ENCODE measurements at places on chromosomes 1 and 21.

DNA sequence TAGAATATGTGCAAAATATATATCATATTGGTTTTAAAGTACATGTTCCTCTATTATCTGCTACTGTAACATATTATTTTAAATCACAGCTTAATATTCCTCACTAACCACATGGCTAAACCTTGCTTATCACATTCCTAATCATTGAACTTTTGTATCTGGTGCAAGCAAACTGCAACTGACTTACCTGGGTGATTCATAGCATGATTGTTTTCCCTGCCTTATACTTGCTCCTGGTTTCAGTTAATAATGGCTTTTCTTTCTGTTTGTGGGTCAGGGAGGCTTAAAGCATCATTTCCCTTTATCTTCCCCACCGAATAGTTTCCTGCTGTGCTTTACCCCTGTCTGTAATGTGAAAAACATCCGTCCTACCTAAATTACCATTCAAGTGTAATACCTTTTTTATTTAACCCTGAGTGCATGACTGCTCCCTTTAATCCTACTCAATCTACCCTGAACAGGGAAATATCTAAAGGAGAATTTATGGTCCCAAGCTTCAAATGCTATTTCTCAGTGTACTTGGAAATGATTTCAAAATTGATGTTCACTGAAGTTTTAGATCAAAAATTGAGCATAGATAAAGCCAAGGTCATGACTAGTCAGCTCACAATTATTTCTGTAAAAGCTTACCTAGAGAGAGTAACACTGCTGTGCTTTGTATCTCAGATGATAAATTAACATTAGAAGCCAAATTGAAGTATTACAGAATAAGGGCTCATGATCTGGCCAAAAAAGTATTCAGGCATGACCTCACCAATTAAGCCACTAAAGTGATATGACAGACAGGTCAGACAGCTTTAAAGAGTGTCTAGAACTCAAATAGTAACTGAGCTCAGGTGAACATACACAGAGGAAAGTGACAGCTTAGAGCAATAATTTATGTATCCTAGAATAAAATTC, 507.1 kb downstream of the BRINP3 start:
- no peak for DNase-seq

- peak; percentile 28 for DNase-seq
Observed at GRCh38 chr1:183070923-183071618, 47.9 kb downstream of the LAMC1 start.

DNA sequence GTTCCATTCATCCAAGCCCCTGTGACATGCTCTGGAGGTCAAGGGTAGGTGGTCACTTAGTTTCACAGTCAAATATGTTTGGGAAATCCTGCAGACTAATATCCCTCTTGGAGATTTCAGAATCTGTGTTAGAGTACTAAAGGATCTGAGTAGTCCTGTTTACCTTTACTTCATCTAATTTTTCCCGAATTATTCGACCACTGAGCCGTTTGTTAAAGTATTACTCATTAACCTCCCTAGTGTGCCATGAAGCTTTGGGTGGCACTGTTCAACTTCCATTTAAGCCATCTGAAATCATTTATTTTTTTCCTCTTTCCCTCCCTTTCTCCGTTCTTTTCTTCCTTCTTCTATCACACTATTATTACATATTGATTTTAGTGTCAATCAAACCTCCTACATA, 109.9 kb downstream of the NGF start:
- no peak for DNase-seq

DNA sequence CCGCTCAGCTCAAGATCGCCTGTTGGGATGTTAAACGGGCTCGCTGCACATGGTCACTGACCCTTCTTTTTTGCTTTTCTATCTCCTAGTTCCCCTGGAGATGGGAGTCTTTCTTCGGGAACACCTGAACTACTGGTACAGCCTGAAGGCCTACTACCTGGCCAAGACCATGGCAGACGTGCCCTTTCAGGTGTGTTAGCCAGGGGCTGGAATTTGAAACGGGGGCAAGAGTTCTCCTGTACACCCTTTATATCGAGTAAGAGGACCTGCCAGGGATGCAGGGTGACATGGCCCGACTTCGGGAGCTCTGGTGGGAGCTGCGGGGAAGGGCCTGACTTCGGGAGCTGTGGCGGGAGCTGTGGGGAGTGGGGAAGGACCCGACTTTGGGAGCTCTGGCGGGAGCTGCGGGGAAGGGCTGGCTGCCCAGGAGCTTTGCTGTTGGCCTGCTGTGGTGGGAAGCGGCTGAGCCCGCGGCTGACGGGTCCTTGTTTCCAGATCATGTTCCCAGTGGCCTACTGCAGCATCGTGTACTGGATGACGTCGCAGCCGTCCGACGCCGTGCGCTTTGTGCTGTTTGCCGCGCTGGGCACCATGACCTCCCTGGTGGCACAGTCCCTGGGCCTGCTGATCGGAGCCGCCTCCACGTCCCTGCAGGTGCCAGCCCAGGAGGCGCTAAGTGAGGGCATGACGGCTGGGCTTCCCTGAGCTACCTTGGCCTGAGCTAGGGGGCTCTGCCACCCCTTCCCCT, 24.0 kb downstream of the TFF3 start:
- DNase-seq, result no peak

DNA sequence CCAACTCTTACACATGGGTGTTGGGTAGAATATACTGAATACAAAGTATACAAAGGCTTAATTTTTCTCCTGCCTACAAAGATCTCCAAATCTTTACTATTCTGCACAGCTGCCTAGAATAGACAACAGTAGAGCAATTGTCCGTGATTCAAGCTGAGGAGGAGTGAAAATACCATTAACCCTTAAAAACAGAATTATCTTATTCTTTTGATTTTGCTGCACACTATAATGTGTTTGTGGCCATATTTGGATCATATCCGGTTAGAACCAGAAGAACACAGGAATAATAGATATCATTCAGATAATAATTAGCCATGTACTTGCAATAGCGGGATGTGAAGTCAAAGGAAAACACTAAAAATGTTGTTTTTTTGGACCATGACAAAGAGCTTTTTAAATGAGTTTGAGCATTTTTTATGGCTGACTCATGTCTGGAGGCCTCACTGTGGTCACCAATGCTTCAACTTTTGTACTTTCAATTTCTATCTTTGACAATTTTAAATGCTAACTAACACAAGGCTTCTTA, 197.6 kb upstream of the FOXD3 start:
- peak; percentile 98 for DNase-seq

GRCh38 chr1:50703240-50703639, 256.8 kb downstream of the FAF1 start:
- peak; percentile 49 for DNase-seq

DNA sequence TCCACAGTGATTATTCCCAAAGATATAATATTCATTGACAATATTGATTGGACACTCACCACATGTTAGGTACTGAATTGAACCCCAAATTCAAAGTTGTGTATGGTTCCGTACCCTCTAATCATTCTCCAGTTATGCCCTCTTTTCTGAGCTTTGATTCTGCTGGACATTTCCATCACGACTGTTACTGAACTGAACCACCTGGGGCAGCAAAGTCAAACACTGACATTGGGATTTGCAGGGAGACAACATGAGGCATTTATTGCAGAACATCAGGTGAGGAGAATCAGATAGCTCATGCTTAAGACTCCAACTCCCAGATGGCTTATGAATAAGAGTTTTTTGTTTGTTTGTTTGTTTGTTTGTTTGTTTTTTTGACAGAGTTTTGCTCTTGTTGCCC, 420.9 kb downstream of the DISC1 start:
- no peak for DNase-seq

DNA sequence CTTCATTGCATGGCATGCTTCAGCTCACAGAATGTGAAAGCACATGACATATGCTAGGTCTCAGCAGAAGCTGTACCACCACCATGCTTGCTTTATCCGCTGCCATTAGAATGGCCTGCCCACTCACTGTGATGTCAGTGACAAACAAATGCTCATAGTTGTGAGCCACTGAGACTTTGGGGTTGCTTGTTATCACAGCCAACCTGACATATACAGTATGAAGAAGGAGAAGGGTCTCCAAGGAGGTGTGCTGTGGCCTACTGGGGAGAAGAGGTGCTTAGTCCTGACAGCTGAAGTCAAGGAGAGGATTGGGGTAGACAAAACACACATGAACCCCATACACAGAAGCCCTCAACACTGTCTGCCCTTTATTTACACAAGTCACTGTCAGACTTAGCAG, 19.5 kb upstream of the TENT5C start:
- no peak for DNase-seq

DNA sequence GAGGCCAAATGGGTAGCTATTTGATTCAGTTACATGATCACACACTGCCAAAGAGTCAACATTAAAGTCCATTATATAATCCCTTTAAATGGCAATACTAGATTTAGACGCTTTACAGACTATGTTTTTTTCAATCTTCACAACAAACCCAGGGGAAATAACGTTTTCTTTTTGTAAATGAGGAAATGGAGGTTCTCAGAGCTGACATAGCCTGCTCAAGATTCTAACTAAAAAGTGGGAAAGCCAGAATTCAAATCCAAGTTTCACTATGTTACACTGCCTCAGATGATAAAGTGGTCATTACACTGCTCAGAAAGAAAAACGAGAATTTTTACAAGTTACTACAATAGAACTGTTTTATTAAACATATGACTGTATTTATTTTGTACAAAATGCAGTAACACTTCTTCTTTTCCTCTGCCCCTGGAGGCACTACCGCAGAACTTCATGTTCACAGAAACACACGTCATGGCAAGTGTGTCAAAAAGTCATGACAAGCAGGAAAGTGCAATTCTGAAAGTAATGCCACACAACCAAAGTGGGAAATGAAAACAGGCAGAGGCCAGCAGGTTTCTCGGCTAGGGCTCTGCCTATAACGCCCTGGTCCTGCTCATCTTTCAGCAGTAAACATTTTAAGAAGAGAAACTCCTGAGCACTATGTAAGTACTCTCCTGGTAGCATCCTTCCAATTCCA, 19.0 kb downstream of the THEMIS2 start:
- peak; percentile 82 for DNase-seq

- no peak for DNase-seq
Observed at GRCh38 chr21:43211072-43211759, 42.4 kb downstream of the CRYAA start.

GRCh38 chr1:33060579-33061083, 20.3 kb upstream of the AZIN2 start:
- DNase-seq, result peak; percentile 83

DNA sequence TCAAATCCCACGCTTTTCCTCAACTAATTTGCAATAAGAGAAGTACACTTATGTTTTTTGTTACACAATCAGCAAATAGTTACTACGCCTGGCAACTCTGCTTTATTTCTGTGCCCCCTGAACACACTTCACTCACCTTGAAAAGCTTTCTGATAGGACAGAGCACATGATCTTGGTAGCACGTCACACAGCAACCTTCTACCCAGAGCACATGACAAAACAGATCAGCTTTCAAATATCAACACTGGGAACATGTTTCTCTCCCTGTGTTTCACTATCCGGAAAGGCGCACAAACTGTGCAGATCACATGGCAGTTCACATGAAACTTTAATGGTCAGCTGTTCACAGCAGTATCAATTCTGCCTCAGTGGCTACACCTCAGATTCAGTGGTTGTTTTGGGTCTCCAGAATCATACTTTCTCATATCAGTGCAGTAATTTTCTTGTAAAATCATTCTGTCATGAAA, 2.2 kb downstream of the SLC19A2 start:
- peak; percentile 49 for DNase-seq

DNA sequence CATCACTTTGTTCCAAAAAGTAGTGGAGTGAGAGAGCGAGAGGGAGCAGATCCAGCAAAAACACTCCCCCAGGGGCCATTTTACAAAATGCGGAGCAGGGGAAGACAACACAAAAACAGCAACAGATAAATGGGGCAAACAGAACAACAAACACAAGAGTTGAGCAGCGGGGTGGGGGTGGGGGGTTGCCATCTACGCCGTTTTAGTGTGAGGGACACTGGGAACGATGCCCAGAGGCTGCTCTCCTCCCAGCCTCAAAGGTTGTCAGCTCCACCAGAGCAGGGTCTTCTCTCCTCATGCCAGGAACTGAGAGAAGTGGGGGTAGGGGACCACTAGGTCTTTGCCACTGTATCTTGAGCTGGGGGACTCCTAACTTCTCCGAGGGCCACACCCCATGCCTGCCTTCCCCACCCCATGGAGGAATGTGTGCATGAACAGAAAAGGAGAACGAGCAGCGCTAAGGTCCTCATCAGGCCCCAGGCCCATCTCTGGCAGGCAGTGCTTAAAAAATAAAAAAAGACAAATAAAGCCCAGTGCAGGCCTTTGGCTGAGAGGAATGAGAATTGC, 1.3 kb upstream of the PBXIP1 start:
- no peak for DNase-seq

DNA sequence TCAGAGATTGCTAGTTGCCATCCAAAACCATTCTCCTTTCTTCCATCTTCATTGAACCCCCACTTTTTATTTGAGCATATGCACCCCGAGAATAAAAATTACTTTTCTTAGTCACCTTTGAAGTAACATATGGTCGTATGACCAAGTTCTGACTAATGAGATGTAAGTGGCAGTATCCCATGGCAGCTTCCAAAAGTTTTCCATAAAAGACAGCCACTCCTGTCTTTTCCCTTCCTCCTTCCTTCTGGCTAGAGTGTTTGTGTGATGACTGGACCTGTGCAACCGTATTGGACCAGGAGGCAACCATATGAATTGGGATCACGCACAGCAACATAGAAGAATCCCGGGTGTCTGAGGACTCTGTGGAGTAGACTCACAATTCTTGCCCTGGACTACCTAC, 41.1 kb upstream of the CCSAP start:
- no peak for DNase-seq

DNA sequence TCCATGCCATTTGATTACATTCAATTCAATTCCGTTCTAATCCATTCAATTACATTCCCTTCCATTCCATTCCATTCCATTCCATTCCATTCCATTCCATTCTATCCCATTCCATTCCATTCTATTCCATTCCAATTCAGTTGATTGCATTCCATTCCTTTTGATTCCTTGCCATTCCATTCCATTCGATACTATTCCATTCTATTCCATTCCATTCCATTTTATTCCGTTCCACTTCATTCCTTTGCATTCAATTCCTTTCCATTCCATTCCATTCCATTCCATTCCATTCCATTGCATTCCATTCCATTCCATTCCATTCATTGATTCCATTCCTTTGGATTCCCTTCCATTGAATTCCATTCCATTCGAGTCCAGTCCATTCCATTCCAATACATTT, 2574.0 kb upstream of the TPTE start:
- no peak for DNase-seq
